ENCODE measurements at places on chromosomes 2 and 18.

DNA sequence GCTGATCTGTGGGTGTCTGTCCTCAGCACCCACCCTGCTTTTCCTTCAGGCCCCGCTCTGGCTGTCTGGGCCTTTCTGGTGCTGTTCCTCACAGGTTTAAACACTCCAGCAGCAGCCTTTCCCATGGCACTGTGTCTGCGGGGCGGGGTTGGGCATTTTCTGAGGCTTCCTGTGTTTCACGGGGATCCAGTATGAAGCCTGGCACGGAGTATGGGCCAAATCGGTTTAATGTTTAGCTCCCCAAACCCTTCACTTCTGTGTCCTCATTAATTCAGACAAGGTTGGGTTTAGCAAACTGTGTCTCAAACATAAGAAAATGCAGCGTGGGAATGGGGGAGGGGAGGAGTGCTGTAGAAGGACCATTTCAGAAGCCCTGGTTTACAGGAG, 44.9 kb downstream of the HPCAL1 start:
- DNase-seq: no peak

- DNase-seq: no peak
Observed at GRCh38 chr2:38230756-38231155, 146.3 kb downstream of the ATL2 start.

GRCh38 chr2:8567469-8568260, 114.2 kb upstream of the ID2 start:
- DNase-seq: no peak

- no peak for DNase-seq
Observed at GRCh38 chr2:48695991-48696390, 59.5 kb downstream of the LHCGR start.

GRCh38 chr2:207974216-207974605, 51.1 kb downstream of the PLEKHM3 start:
- DNase-seq: no peak

DNA sequence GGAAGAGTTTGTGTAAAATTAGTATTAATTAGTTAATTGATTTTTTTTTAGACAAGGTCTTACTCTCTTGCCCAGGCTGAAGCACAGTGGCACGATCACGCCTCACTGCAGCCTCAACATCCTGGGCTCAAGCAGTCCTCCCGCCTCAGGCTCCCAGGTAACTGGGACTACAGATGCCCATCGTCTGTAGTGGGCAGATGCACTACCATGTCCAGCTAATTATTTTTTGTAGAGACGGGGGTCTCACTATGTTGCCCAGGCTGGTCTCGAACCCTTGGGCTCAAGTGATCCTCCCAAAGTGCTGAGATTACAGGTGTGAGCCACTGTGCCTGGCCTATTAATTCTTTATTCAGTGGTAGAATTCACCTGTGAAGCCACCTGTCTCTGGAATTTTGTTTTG, 41.1 kb downstream of the UBE2F start:
- DNase-seq: no peak

GRCh38 chr18:58009166-58009565, 34.9 kb upstream of the NEDD4L start:
- DNase-seq: no peak

DNA sequence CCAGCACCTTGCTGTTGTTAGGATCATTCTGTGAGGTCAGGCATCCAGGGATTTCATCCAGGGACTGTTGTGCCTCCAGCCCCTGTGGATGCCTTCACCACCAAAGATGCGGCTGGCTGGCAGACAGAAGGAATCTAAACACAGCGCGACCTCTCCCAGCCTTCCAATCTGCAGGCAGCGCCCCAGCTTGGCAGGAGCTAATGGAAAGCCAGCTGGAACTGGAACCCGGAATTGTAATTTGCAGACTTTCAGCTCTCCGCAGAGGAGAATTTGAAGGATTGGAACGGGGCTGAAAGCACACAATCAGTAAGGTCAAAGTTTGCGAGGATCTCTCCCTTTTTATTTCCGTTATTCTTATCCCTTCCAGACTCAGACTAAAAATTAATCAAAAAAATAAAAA, 127.8 kb downstream of the TRIB2 start:
- no peak for DNase-seq

DNA sequence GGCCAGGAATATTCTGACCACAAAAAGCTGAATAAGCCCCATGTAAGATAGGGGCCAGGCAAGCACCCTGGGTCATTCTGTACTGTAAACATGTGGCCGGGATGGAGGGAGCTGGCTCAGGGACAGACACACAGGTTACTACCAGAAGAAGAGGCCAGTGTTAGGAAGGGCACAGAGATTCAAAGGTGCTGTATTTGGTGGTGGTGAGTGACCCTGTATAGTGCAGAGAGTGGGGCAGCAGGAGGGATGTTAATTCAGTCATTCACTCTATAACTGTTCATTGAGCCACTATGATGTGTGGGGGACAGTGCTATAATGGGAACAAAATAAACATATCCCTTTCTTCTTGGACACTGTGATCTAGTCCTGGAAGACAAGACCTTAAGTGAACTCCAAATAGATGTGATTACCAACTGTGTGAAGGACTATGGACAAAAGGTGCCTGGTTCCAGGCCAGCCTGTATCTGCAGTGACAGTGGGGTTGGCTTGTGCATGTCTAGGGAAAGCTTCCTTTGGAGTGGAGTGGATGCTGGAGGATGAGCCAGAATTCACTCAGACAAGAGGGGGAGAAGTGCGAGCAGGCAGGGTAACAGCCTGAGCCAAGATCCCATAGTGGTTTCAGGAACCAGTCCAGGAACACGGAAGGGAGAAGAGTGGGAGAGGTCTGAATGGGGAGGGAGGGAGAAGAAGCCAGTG, 8.3 kb downstream of the MOCOS start:
- DNase-seq: no peak

DNA sequence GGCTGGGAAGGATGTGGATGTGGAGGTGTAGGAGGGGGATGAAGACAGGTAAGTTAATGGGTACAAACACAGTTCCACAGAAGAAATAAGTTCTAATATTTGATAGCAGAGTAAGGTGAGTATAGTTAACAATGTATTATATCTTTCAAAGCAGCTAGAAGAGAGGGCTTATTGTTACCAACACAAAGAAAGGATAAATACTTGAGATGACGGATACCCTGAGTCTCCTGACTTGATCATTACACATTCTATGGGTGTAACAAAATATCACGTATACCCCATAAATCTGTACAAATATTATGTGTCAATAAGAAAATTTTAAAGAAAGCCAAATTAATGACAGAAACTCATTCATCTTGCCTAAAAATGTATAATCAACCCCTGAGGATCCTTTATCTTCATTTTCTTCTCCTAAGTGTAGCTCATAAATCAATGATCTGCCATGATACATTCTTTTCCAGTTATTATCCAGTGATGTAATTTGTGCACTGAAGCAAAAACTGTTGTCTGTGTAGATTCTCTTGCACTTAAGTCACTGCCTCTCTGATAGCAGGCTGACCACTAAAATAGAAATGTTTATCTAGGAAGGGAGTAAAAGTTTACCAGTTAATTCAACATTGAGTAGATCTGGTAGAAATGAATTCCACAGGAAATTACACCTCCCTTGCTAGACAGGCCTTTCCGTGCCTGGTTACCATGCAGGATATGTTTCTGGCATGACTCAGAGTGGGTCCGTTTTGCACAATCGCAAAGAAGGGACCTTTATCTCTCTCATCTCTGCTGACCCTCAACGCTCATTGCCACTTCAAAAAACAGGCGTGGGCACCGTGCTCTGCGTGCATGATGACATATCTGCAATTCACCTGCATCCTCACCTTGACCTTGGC, 249.7 kb upstream of the NCKAP5 start:
- no peak for DNase-seq

DNA sequence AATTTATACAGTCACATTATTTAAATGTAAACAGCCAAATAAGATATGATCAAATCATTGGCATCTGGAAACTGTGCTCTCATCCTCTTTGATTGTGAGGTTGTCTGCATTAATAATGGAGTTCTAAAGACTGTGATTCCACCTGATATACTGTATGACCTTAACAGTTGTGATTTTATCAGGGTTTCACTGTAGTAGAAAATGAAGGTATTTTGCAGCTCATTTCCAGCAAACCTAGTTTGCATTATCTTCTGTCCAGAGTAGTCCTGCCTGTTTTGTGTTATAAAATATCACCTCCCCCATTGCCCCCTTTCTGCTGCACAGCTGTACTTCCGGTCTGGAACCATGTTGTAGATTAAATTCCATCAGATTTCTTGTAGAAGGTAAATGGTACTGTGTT, 731.6 kb upstream of the FANCL start:
- no peak for DNase-seq

DNA sequence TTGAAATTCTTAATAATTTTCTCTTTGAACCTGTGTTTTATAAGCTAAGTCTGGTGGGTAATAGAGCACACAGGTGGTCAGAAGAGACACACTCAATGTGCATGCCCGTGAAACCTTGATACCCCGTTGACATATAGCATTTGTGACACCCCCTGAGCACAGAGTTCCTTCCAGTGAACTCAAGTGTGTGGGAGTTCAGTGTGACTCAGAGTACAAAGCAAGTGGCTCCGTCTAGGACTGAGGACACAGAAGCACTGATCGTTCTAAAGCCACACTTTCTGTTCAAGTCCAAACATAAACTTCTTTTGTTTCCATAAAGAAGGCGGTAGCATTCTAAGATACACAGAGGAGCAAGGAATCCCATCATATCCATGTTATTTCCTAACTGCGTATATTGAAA, 523.6 kb downstream of the PID1 start:
- no peak for DNase-seq

- no peak for DNase-seq
Observed at GRCh38 chr2:182763311-182763912, 47.4 kb downstream of the DNAJC10 start.

- DNase-seq: no peak
Observed at GRCh38 chr2:224151161-224151560, 112.1 kb upstream of the SERPINE2 start.

- DNase-seq: no peak
Observed at GRCh38 chr2:16287281-16287680, 346.9 kb downstream of the MYCN start.

DNA sequence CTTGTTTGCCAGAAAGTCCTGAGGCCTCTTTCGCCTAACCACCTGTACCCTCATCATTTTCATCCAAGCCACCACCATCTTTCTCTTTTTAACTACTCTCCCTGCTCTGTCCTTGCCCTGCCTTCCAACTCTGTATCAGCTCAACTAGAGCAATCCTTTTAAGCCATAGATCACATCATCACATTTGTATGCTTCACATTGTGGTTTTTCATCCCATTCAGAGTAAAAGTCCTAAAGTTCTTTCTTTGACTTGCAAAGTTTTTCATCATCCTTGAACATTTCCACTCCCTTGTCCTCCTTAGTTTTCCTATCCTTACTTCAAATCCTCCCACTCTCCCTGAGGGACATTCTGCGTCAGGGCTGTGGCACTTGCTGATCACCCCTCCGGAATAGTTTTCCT, 73.9 kb downstream of the SLC39A10 start:
- no peak for DNase-seq

DNA sequence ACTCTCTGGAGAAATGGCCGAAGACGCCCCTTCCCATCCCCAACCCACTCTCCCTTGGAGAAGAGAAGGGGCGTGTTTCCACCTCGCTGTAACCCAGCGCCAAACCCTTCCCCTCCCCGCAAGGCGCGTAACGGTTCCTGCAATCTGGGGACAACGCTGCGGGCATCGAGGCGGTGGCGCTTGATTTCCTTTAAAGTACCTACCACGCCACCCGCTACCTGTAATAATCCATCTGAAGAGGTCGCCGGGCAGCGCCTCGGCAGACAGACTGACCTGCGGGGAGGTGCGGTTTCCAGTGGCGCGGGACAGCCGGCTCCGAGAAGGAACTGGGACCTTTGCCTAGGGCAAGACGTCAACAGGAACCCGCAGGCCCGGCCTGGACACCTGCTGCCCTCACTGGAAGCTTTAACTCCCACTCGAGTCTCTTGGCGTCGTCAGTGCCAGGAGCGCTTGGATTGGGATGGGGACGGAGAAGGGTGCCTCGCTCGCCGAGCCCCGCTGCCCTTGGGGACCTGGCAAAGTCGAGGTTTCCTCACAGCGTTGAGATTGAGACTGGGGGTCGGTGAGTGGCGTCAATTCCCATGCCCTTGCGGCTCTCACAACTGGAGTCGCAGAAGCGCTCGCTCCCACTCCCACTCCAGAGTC, at the start of gene CYP1B1:
Gene CYP1B1, minus strand, starts transcription at position 645 of the 645 bp plus-strand sequence. CDS start 763 bp downstream, outside the sequence.
- peak; percentile 18 for DNase-seq

GRCh38 chr2:1599301-1600085, 144.8 kb downstream of the PXDN start:
- DNase-seq: no peak

DNA sequence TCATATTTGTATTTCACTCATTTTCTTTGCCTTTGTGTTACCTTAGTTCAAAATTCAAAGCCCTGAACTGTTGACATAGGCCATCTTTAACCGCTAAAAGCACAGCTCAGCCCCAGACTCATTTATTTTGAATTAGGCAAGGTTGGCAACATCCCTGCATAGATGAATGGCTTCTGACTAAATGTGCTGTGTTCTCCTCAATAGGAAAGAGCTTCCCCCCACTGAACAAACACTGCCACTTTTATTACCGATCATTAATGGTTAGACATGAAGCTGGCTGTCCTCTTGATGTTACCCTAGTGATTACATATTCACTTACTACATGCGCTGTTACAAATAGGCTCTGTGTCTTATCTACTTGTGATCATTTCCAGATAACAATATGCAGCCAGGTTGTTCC, 170.7 kb downstream of the ADCYAP1 start:
- DNase-seq: no peak

DNA sequence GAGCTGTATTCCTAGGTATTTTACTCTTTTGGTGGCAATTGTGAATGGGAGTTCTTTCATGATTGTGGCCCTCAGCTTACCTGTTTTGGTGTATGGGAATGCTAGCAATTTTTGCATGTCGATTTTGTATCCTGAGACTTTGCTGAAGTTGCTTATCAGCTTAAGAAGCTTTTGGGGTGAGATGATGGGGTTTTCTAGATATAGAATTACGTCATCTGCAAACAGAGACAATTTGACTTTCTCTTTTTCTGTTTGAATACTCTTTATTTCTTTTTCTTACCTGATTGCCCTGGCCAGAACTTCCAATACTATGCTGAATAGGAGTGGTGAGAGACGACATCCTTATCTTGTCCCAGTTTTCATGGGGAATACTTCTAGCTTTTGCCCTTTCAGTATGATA, 191.2 kb downstream of the KCNE4 start:
- DNase-seq: no peak
